HepG2 (cell line): ENCODE measurements at places on chromosomes 12 and 14. TPM values are rescaled to one million over a fixed set of nuclear protein-coding genes. Genes with fewer than 3 reads are reported as not detected.

GSKIP gene
- total RNA-seq = 27.3 and 52.3 TPM in 2 replicates

TROAP gene
- total RNA-seq = 27.0 and 30.9 TPM in 2 replicates

PPP1R3E gene
- total RNA-seq = 8.3 and 16.5 TPM in 2 replicates

KRT6C gene
- not detected in 2 replicates for total RNA-seq

DHRS2 gene
- total RNA-seq = 2,867 and 3,021 TPM in 2 replicates

CD163L1 gene
- total RNA-seq = 6.8 and 9.4 TPM in 2 replicates

OR6C1 gene
- total RNA-seq = not detected in 2 replicates

CLEC1B gene
- not detected in 2 replicates for total RNA-seq

DNA sequence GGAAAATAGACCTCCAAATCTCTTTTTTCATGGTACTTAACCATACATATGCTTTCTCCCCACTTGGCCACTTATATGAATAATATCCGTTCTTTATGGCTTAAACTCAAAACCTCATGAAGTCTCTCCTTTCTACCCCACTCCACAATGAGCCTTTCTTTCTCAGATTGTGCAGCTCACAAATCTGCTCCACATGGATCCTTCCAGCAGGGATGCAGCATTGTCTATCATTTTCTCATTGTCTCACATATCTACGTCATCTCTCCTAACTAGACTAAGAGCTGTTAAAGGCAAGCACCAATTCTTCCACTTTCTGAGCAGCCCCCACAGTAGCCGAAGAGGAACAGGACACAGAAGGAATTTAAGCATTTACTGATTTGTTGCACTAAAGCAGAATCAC lies 106.4 kb downstream of the HECTD4 start:
- H3K27ac ChIP-seq = no peak overlapping the region
- H3K27me3 ChIP-seq = no peaks in the 10 kb centered on the region
- peaks cover 1% of the 10 kb centered on the region; the same call in 1 of the 2 replicates for H3K36me3 ChIP-seq
- peaks cover 9% of the 10 kb centered on the region for H3K4me1 ChIP-seq
- H3K4me3 ChIP-seq = no peak overlapping the region

GRCh38 chr12:52790427-52791270 lies 5.3 kb downstream of the KRT3 start:
- H3K4me1 ChIP-seq = no peaks in the 10 kb centered on the region
- peaks cover 4% of the 10 kb centered on the region; the same call in 1 of the 2 replicates for H3K27me3 ChIP-seq
- H3K27ac ChIP-seq = no peak overlapping the region
- no peaks in the 10 kb centered on the region for H3K36me3 ChIP-seq
- no peak overlapping the region for H3K4me3 ChIP-seq

DNA sequence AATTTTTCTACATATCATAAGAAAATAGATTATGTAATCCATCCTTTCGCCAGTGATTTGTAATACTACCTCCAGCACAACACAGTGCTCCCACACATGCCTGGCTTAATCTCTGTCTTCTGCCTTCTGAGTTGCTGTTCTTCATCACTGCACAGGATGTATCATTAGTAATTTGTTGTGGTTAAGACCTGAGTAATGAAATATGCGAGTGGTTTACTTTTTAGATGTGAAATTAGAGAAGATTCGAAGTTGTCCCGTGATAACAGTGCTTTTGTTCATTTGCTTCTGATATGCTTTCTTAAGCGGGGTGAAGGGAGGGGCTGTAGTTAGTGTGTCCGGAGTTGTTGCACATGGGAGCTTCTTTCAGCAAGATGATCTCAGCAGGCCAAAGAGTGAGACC lies 18.1 kb downstream of the KRT85 start:
- no peaks in the 10 kb centered on the region; the same call in none of the 2 replicates for H3K27me3 ChIP-seq
- H3K27ac ChIP-seq = no peak overlapping the region
- H3K4me1 ChIP-seq = peaks cover 10% of the 10 kb centered on the region
- no peak overlapping the region for H3K4me3 ChIP-seq
- no peak for DNase-seq
- H3K36me3 ChIP-seq = no peaks in the 10 kb centered on the region

GRCh38 chr12:59494617-59495016 lies 101.2 kb upstream of the SLC16A7 start:
- no peak for DNase-seq
- no peak overlapping the region for H3K4me3 ChIP-seq
- H3K36me3 ChIP-seq = no peaks in the 10 kb centered on the region

DNA sequence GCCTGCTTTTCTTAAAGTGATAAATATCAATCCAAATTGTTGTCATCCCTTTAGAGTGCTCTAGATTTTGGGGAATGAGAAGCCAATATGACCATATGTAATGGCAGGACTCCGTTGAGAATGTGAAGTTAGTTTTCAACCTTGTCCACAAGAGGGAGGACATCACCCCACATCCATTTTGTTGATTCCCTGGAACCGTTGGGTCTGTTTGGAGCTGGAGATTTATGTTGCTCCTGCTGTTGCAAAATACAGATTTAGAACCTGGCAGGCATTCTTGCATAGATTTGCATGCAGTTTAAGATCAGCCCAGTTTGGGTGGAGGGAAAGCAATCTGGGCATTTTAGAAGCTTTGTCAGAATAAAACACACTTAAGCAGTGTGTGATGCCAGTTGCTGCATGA lies 620.1 kb downstream of the NRXN3 start:
- H3K4me3 ChIP-seq = no peak overlapping the region
- no peaks in the 10 kb centered on the region for H3K27me3 ChIP-seq
- no peaks in the 10 kb centered on the region for H3K4me1 ChIP-seq

DNA sequence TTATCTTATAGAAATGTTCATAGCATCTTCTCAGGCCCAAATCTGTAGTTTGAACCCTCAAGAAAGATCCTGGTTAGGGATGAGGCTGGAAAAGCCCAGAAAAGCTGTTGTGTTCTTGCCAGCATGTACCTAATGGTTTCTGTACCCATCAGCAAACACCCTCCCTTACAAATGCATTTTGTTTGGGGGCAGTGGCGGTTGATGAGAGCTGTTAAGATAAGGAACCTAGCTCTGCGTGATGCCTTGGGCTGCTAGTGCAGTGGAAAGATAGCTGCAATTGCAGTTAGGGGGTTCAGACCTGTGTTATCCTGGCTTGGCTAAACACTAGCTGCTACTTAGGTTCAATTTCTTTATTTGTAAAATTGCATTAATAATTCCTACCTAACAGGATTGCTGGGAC lies 3.6 kb downstream of the TPH2 start:
- H3K27me3 ChIP-seq = no peaks in the 10 kb centered on the region; the same call in 1 of the 2 replicates
- H3K36me3 ChIP-seq = no peaks in the 10 kb centered on the region
- H3K4me1 ChIP-seq = peaks cover 7% of the 10 kb centered on the region
- no peak overlapping the region for H3K27ac ChIP-seq
- DNase-seq = no peak
- no peak overlapping the region for H3K4me3 ChIP-seq

- no peak for DNase-seq
- no peaks in the 10 kb centered on the region for H3K36me3 ChIP-seq
- no peaks in the 10 kb centered on the region for H3K4me1 ChIP-seq
These were observed 26.9 kb downstream of the IQSEC3 start for GRCh38 chr12:93266-94005.

DNA sequence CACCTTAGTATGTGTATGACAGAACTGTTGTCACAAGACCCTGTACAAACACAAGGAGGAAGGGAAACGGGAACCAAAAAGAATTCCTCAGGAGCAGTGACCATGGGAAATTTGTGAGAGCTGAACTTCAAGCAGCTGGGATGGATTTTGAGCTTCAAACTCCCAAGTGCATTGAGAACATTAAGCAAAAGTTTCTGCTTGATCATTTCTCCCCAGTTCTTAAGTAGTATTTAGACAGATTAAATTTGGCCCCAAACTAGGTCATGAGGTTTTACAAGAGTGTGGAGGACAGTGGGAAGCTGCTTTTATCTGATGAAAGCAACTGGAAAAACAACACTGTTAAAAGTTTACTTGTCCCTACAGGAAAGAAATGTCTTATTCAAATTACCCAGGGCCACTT lies 206.0 kb upstream of the DCN start:
- H3K27me3 ChIP-seq = no peaks in the 10 kb centered on the region
- H3K36me3 ChIP-seq = no peaks in the 10 kb centered on the region
- DNase-seq = no peak

GRCh38 chr12:132359971-132360370 lies 30.6 kb upstream of the GALNT9 start:
- peaks cover 49% of the 10 kb centered on the region; the same call in 2 of the 3 replicates for H3K27me3 ChIP-seq
- no peak overlapping the region for H3K27ac ChIP-seq
- no peaks in the 10 kb centered on the region for H3K36me3 ChIP-seq
- H3K4me3 ChIP-seq = no peak overlapping the region
- DNase-seq = no peak

GRCh38 chr12:63899396-63899795 lies 54.9 kb downstream of the SRGAP1 start:
- peaks cover 14% of the 10 kb centered on the region for H3K4me1 ChIP-seq
- no peak overlapping the region for H3K4me3 ChIP-seq
- no peak for DNase-seq
- no peak overlapping the region for H3K27ac ChIP-seq
- no peaks in the 10 kb centered on the region for H3K27me3 ChIP-seq

- H3K27me3 ChIP-seq = peaks cover 86% of the 10 kb centered on the region
- H3K27ac ChIP-seq = no peak overlapping the region
- peak overlapping the region; percentile 3; the same call in 1 of the 2 replicates for H3K4me3 ChIP-seq
- H3K4me1 ChIP-seq = peaks cover 42% of the 10 kb centered on the region
- no peak for DNase-seq
These were observed 39.4 kb upstream of the FBRSL1 start for GRCh38 chr12:132450418-132451171.

- H3K36me3 ChIP-seq = no peaks in the 10 kb centered on the region
- H3K27ac ChIP-seq = no peak overlapping the region
- no peak for DNase-seq
These were observed 181.9 kb downstream of the SLC6A15 start for GRCh38 chr12:84730561-84731162.

DNA sequence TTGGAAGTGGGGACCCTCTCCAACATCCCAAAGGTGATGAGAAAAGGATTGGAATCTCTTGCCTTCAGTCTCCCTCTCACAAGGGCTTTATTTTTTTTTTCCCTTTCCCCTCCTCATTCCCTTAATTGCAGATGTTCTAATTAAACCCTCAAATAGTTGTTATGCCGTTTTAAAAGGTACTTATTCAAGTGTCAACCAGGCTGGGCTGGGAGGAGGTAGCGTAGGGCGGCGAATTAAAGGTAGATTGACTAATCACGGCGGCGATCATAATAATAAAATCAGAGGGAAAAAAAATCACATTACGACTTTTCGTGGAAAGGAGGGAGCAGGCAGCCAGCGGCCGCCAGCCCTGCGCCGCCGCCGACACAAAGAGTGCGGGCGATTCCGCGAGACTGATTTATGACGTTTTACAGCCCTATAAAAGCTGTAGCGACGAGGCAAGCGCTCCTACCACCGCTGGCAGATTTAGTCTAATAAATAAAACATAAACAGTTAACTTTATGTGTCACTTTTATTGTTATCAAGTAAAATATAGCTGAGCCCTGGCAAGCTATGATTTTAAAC lies 1.7 kb upstream of the HOXC4 start:
- no peak overlapping the region for H3K27ac ChIP-seq
- H3K4me1 ChIP-seq = no peaks in the 10 kb centered on the region
- H3K4me3 ChIP-seq = no peak overlapping the region
- H3K27me3 ChIP-seq = peaks cover 9% of the 10 kb centered on the region

DNA sequence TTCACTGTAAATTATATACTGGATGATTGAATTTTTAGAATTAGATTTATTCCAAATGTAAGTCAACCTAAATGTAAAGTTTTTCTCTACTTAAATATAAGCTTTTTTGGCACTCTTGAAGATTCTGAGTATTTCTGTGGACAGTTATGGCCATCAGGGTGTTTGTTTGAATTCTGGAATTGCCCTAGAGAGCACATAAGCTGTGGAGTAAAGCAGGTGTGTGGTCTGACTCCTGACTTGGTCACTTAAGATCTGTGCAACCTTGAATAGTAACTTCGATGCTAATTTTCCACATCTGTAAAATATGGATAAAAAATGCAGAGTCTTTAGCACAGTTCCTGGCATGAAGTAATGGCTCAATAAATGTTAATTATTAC lies 64.4 kb downstream of the FUT8 start:
- H3K36me3 ChIP-seq = no peaks in the 10 kb centered on the region
- no peaks in the 10 kb centered on the region for H3K27me3 ChIP-seq
- peaks cover 11% of the 10 kb centered on the region for H3K4me1 ChIP-seq
- no peak overlapping the region for H3K4me3 ChIP-seq
- DNase-seq = no peak
- no peak overlapping the region for H3K27ac ChIP-seq

DNA sequence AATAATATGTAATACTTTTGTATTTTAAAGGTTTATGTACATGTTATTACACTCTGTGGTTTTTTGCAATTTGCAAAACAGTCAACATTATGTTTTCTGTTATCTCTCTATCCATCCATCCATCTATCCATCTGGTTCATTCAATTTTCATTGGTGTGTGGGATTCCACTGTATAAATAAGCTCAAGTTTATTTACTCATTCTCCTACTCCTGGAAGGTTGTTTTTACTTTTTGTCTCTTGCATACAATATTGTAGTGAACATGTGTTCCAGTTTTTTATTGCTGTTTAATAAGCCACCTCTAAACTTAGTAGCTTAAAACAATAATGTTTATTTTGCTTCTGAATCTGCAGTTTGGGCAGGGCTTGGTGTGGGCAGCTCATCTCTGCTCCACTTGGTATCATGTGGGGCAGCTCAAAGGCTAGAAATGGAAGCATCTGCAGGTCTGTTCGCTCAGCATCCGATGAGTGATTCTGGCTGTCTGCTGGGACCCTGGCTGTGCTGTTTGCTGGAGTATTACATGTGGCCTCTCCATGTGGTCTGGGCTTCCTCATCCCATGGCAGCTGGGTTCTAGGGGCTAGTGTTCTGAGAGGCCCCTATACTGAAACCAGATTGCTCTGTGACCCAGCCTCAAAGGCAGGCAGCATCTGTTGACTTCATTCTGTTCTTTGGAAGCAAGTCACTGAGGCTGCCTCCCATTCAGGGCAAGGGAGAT lies 98.8 kb downstream of the SLC25A47 start:
- no peaks in the 10 kb centered on the region for H3K36me3 ChIP-seq
- DNase-seq = no peak
- H3K27me3 ChIP-seq = no peaks in the 10 kb centered on the region
- no peaks in the 10 kb centered on the region for H3K4me1 ChIP-seq

- H3K4me1 ChIP-seq = no peaks in the 10 kb centered on the region
- peaks cover 1% of the 10 kb centered on the region; the same call in 1 of the 2 replicates for H3K36me3 ChIP-seq
- H3K27me3 ChIP-seq = no peaks in the 10 kb centered on the region
- H3K4me3 ChIP-seq = no peak overlapping the region
These were observed 73.9 kb downstream of the TGFB3 start for GRCh38 chr14:75907756-75908359.

DNA sequence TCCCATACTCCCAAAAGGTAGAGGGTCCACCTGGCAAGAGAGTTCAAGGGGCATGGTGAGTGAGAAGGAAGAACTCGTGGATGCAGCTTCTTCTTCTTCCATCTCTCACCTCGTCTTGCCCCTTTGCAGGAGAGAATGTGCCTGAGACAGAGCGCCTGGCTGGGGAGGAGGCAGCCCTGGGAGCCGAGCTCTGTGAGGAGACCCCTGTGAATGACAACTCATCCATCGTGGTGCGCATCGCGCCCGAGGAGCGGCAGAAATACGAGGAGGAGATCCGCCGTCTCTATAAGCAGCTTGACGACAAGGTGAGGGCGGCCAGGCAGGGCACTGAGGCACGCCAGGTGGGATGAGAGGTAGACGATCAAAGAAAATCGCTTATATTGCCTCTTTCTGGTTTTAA lies 20.0 kb downstream of the KIF5A start:
- no peaks in the 10 kb centered on the region; the same call in 2 of the 3 replicates for H3K36me3 ChIP-seq
- no peak overlapping the region for H3K4me3 ChIP-seq
- peaks cover 9% of the 10 kb centered on the region for H3K4me1 ChIP-seq
